Thoracic aorta endothelial cell (primary cell): ENCODE measurements at places on chromosomes 2 and 18. TPM values are rescaled to one million over a fixed set of nuclear protein-coding genes. Genes with fewer than 3 reads are reported as not detected.

ALPP gene
- not detected in 2 replicates for total RNA-seq

HDLBP gene
- total RNA-seq: 645 and 663 TPM in 2 replicates

SLC9A4 gene
- total RNA-seq: not detected in 2 replicates

LIMS3 gene
- 3.8 and 5.3 TPM in 2 replicates for total RNA-seq

VSNL1 gene
- total RNA-seq: not detected in 2 replicates

FABP1 gene
- total RNA-seq: not detected in 2 replicates

ARHGAP25 gene
- 0.93 and 3.0 TPM in 2 replicates for total RNA-seq
